Liver (tissue), 10 donors: ENCODE measurements at places on chromosomes 7 and 10. TPM values are rescaled to one million over a fixed set of nuclear protein-coding genes. Genes with fewer than 3 reads are reported as not detected.
A peak's percentile ranks its signal among the peaks of the same experiment; 100 is the strongest.

GRCh38 chr7:156074982-156075615, 262.8 kb upstream of the SHH start:
- no peak for DNase-seq

GRCh38 chr10:118950190-118950680, 79.3 kb upstream of the NANOS1 start:
- no peak for DNase-seq

- DNase-seq = peak; percentile 5
Observed at GRCh38 chr10:128714644-128715415, 588.6 kb upstream of the MKI67 start.

DNA sequence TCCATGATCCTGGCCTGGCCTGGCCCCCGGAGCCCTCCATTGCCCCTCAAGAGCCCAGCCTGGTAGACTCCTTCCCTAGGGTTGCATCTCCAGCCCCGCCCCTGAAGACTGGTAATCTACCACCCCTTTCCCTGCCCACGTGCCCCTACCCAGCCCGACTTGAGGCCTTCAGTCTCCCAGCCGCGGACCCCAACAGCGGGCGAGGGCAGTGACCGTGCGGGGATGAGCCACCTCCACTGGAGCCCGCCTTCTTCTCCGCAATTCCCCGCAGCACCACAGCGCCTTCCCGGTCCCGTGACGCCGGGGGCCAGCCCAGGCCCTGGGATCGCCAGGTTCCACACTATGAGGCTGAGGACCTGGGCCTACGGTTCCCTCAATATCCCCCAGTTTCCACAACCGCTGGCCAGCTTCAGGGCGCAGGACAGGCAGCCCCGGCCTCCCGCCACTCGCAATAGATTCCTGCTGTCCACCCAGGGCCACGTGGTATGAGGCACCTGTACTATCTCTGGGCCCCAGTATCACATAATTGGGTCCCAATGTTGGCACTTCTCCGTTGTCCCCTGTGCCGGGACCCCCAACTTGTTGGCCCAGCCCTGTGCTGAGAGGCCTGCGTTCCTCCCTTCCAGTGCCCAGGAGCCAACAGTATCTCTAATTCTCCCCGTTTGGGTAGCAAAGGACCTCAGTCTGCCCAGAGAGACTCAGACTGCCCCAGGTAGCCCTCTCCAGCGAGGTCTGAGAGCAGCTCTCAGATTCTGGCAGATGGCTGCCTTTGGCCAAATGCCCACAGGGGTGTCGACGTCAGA, 1.1 kb upstream of the GPRIN2 start:
- DNase-seq = no peak

The NOD1 gene
- polyA plus RNA-seq = 1.8 TPM

The PRPS1L1 gene
- polyA plus RNA-seq = not detected

The ESYT2 gene
- polyA plus RNA-seq = 4.9 TPM

DNA sequence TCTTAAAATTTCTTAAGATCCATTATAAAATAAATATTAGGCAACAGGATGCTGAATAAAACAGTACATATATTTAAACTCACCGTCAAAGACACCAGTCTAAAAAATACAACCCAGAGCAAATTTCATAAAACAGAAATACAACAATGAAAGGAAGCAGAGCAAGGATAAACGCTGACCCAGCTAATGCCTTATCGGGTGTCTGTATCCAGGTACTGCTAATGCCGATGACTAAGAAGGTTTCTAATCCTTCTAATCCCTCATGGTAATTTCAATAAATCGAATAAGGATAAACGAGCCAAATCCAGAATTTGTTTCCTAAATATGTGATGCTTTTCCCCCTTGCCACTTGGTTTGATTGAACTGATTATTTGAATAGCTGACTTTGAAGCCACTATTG, 1.7 kb downstream of the HYCC1 start:
- DNase-seq = no peak

DNA sequence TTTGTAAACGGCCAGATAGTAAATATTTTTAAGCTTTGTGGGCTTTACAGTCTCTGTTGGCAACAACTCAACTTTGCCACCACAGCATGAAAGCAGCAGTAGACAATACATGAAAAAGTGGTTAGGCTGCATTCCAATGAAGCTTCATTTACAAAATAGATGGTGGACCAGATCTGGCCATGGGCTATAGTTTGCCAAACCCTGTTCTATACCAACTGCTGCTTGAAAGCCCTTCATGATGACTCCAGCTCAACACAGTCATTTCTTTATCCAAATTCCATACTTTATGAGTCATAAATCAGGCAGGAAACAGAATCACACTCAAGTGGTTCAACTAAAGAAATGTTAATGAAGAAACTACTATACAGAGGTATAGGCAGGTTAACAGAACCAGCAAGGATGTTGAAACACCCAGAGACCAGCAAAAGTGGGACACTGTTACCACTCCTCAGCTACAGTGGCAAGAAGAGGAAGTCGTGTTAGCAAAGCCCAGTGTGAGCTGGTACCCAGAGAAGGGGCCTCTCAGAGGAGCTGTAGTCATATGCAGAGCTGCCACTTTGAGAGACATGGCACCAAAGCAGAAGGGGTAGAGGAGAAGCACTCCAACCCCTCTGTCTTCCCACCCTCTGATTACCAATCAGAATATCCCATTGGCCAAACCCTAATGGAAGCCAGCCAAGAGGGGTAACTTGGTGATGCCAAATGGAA, 72.5 kb downstream of the PRLHR start:
- no peak for DNase-seq

The HIBADH gene
- 78.9 TPM for polyA plus RNA-seq
